ENCODE measurements at places on chromosomes 4 and X.

DNA sequence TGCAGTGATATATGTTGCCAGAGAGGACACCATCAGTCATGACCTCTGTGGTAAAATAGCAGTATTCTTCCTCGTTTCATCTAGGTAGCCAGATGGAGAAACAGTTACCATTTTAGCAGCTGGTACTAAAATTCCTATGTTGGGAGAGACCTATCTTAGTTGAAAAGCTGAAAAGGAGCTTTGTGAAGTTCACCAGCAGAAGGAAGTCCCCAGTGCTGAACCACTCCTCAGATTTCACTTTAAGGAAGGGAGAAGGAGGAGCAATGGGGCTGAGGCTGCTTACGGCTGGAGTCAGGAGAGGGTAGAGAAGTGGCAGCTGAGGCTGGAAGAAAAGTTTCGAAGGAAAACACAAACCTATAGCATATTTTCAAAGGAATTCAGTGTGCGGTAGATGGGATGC, 103.7 kb downstream of the ATXN3L start:
- no peak for DNase-seq

- no peak for DNase-seq
Observed at GRCh38 chr4:145093638-145094037, 4.4 kb downstream of the ANAPC10 start.

DNA sequence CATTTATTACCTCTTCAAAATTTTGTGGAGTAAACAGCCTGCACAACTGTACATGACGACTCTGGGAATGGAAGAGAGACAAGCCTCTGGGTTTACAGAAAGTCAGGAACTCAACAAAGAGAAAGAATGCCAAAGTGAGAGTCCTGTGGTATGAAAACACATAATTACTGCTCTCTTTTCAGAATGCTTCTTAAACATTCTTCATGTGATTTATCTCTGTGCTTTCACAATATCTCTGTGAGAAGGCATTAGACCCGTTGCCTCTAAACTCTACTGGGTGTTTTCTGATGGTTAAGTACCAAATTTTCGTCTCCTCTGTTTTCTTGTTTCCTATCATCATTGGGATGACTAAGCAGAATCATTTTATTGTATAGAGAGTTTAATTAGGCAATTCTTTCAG, 966.6 kb upstream of the SLIT2 start:
- no peak for DNase-seq

GRCh38 chr4:168388890-168389289, 70.3 kb upstream of the DDX60 start:
- no peak for DNase-seq

- no peak for DNase-seq
Observed at GRCh38 chr4:186502231-186502630, 53.1 kb downstream of the MTNR1A start.

GRCh38 chr4:184475096-184475461, 729 bp upstream of the IRF2 start:
- DNase-seq, result peak; percentile 56

DNA sequence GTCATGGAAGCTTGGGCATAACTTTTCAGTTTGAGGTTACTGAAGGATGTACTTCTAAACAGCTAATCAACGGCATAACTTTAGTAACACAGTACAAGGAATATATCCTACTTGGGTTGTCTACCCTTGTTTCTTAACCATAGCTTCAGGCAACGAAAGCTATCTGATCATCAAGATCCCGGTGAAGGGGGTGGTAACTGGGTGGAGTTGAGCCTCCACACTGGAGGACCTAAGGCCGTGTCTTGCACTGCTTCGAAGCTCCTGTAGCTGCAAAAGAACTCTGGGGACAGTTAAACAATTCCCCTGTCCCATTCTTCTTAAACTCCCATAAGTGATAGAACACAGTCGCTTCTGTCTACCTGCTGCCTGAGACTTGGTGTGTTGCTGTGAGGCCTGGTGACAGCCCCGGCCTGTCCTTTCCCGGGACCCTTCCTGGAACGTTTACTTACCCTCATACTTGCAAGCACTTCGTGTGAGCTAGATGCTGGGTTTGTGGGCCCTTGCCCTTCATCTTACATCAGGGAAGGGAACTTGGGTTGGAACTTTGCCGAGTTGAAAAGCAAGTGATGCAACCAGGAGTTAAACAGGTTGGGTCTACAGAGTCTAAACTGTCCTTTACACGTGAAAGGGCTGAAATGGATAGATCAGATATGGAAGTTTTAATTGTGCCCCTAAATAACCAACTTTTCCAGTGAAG, 5.8 kb upstream of the WDR1 start:
- no peak for DNase-seq

DNA sequence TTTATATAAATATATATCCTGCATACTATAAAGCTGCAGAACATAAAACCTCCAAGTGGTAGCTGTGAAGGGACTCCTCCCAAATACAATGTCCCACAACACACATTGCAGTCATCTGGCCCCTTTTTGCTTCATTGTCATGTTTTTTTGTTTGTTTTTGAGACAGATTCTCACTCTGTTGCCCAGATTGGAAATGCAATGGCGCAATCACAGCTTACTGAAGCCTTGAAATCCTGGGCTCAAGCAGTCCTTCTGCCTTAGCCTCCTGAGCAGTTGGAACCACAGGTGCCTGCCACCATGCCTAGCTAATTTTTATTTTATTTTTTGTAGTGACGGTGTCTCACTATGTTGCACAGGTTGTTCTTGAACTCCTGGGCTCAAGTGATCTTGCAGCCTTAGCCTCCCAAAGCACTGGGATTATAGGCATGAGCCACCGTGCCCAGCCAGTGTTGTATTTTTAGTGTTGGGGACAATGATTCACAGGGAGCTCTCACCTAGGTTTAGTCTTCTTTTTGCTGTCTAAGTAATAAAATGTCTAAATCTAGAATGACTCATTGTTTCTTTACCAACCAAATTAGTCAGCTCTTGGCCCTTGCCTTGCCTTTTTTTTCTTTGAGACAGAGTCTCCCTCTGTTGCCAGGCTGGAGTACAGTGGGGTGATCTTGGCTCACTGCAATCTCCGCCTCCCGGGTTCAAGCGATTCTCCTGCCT, 24.0 kb upstream of the XIAP start:
- DNase-seq, result peak; percentile 37

DNA sequence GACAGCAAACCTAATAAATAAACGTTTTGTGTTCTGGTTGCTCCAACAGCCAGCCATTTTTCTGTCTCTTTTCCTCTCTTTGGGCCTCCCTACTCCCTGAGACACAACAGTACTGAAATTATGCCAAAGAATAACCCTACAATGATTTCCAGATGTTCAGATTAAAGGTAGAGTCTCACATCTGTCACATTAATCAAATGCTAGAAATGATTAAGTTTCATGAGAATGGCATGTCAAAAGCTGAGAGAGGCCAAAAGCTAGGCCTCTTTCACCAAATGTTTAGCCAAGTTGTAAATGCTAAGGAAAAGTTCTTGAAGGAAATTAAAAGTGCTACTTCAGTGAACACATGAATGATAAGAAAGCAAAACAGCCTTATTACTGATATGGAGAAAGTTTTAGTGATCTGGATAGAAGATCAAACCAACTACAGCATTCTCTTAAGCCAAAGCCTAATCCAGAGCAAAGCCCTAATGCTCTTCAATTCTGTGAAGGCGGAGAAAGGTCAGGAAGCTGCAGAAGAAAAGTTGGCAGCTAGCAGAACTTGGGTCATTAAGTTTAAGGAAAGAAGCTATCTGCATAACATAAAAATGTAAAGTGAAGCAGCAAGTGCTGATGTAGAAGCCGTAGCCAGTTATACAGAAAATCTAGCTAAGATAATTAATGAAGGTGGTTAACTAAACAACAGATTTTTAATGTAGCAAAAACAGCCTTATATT, 182.1 kb upstream of the NUDT6 start:
- no peak for DNase-seq

- no peak for DNase-seq
Observed at GRCh38 chr4:23986270-23986669, 96.4 kb upstream of the PPARGC1A start.

DNA sequence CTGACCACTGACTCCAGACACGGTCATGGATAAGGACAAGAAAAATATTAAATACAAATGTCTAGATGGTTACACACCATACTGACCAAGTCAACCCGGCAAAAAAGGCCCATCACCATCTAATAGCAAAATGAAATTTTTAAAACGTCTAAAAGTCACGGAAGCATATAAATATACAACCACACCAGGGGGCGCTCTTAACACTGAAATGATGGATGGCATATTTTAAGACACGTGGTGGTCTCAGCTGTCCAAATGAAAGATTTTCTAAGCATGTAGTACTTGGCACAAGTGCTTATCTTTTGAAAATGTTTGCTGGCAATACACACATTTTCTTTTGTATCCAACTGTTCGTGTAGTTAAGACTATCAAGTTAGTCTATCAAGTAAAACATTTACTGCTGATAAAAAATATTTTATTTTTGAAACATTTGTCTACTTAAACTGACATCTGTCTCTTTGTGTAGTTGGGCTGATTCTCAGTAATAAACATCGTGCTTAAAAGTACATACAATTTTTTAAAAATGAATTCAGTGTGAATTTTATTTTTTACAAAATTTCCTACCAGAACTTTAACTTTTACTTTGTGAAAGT, 64.6 kb downstream of the COX7B2 start:
- DNase-seq, result peak; percentile 15

DNA sequence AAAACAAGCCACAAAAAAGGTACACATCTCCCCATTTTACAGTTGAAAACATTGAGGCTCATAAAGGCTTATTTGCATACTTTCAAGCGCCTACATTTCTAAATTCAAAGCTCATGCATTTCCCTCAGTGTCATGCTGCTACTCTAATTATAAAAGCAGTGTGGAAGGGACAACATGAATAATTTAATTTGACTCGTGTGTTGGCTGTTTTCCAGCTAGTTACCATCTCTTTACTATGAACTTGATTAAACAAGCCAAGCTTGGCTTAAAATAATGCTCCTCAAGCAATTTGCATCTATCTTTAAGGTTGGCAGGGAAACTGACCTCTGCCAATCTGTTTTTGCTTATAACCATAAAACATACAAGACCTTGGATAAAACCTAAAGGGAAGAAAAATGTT, 252.5 kb upstream of the NEIL3 start:
- no peak for DNase-seq

DNA sequence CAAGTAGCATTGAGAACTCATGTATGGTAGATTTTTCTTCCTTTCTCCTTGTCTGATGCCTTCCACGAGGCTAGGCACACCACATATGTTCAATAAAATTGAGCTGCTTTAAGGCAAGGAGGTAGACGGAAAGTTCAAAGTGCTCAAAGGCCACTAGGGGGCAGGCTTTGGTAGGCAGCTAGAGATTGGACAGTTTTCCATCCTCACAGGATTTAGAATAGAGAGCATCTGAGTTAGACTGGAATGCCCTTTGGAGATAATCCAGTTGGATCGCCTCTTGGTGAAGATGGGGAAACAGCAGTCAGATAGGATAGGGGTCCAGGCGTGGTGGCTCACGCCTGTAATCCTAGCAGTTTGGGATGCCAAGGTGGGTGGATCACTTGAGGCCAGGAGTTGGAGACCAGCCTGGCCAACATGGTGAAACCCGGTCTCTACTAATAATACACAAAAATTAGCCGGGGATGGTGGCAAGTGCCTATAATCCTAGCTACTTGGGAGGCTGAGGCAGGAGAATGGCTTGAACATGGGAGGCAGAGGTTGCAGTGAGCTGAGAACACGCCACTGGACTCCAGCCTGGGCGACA, 30.4 kb downstream of the ELF4 start:
- peak; percentile 34 for DNase-seq

- DNase-seq, result no peak
Observed at GRCh38 chr4:118289794-118290193, 63.0 kb downstream of the PRSS12 start.

- DNase-seq, result no peak
Observed at GRCh38 chr4:188728359-188728758, 589.1 kb downstream of the TRIML1 start.

- DNase-seq, result no peak
Observed at GRCh38 chr4:182354867-182355266, 111.7 kb downstream of the TENM3 start.

GRCh38 chr4:609400-610050, 15.8 kb upstream of the PDE6B start:
- no peak for DNase-seq

DNA sequence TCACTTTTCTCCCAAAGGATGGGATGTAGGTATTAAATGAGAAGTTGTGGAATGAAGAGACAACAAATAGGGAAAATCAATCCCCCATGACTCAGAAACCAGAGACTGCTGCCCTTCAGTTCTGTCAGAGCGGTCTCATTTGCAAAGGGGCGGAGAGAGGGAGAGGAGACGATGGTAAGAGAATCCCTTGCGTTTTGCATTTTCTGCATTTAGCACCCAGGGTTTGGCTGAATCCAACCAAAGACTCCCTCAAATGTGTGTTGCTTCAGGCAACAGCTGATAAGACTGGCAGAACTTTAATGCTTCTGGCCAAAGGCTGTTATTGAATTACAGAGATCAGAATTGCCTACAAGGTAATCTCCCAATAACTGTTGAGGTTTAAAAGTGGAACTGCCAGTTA, 230.2 kb downstream of the EVC2 start:
- no peak for DNase-seq

- DNase-seq, result no peak
Observed at GRCh38 chr4:48687313-48688051, 92.6 kb downstream of the FRYL start.

- peak; percentile 44 for DNase-seq
Observed at GRCh38 chr4:106502106-106502699, 133.6 kb upstream of the GIMD1 start.

GRCh38 chr4:186104114-186104889, at the start of gene FAM149A:
Gene FAM149A, plus strand, starts transcription at chr4:186104704.
- DNase-seq, result no peak

- DNase-seq, result no peak
Observed at GRCh38 chr4:53141308-53141707, 224.6 kb downstream of the SCFD2 start.

- no peak for DNase-seq
Observed at GRCh38 chr4:139191373-139191772, 14.4 kb upstream of the ELF2 start.

- DNase-seq, result no peak
Observed at GRCh38 chrX:96246436-96246835, 438.2 kb upstream of the DIAPH2 start.

DNA sequence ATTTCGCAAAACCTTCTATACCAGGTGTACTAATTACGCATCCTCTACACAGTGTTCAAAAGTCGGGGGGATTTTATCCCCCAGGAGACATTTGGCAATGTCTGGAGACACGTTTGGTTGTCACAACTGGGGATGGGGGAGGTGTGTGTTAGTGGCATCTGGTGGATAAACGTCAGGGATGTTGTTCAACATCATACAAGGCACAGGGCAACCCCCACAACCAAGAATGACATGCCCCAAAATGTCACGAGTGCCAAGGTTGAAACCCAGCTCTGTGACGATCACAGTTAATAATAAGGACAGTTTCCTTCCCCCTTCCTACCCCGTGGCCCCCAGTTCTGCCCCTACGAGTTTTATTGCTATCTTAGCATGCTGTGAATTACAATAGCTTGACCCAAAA, 15.9 kb upstream of the SEL1L3 start:
- no peak for DNase-seq

GRCh38 chr4:168656946-168657473, 160.2 kb downstream of the PALLD start:
- DNase-seq, result no peak

DNA sequence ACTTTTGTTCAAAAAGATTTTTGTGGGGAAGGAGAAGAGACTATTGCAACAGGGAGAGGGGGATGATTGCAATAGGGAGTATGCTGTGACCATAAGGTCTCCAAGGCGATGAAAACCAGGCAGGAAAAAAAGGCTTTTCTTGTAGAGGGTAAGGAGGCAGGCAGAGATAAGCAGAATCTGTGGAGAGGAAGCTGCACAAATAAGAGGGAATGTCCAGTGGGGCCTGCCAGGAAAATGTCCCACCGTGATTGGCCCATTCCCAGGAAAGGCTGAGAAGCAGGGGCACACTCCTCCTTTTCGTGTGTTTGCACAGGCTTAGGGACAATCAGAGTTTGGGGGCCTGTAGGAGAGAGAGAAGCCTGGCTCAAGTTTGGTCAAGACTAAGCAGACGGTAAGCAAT, 29.1 kb downstream of the SPACA5 start:
- DNase-seq, result no peak

All from inflammatory macrophage treated with lipopolysaccharide for 1 hour (primary cell).